ENCODE measurements at places on chromosomes 5 and 9. TPM values are rescaled to one million over a fixed set of nuclear protein-coding genes. Genes with fewer than 3 reads are reported as not detected.

Gene MYOT
- total RNA-seq = not detected

GRCh38 chr5:93590493-93590892 lies 7.5 kb downstream of the NR2F1 start:
- DNase-seq = no peak

DNA sequence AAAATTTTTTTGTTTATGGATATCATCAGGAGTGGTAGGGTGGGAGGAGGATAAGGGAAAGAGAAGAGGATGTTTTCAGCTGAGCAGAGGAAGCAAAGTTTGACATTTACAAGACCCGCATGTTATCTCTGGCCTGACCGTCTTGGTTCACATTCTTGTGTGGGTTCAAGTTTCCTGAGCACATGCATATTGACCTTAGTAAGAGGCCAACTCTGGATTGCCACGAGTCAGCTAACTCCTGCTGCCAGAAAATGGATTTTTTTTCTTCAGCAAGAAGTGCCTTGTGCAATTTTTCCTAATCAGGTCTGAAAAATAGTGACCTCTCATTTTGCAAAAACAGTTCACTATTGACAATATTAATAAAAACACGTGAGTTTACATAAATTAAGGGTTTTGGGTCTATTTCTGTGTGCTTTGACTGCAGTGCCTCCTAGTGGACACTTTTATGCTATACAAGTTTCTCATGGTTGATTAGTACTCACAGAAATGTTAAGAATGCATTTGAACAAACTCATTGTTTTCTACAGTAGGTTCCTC lies 27.1 kb upstream of the BASP1 start:
- peak; percentile 73 for DNase-seq

GRCh38 chr5:129460936-129461710 lies 1.0 kb downstream of the ADAMTS19 start:
- peak; percentile 11 for DNase-seq

- DNase-seq = no peak
Measured at GRCh38 chr5:4941957-4942830, 197.9 kb upstream of the ADAMTS16 start.

Gene NRG2
- 0.52 TPM for total RNA-seq

Gene NDOR1
- 6.2 TPM for total RNA-seq

Gene ITK
- total RNA-seq = not detected

- DNase-seq = peak; percentile 53
Measured at GRCh38 chr5:36417668-36418067, 116.0 kb upstream of the RANBP3L start.

- no peak for DNase-seq
Measured at GRCh38 chr9:25353783-25354182, 324.5 kb downstream of the TUSC1 start.

DNA sequence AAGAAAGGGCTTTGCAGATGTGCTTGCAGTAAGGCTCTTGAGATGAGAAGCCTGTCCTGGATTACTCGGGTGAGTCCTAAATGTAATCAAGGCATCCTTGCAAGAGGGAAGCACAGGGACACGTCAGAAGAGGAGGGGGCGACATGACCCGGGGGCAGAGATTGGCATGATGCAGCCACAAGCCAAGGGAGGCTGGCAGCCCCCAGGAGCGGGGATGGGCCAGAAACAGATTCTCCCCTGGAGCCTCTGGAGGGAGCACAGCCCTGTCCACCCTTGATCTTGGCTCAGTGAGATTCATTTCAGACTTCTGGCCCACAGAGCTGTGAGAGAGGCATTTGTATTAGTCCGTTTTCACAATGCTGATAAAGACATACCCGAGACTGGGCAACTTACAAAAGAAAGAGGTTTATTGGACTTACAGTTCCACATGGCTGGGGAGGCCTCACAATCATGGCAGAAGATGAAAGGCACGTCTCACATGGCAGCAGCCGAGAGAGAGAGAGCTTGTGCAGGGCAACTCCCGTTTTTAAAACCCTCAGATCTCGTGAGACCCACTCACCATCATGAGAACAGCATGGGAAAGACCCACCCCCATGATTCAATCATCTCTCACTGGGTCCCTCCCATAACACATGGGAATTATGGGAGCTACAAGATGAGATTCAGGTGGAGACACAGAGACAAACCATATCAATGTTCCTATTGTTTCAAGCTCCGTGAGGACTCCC lies 76.1 kb downstream of the ADAMTS2 start:
- DNase-seq = no peak

Gene CDH6
- total RNA-seq = 207 TPM

- DNase-seq = peak; percentile 48
Measured at GRCh38 chr5:80871541-80871961, 88.6 kb upstream of the RASGRF2 start.

DNA sequence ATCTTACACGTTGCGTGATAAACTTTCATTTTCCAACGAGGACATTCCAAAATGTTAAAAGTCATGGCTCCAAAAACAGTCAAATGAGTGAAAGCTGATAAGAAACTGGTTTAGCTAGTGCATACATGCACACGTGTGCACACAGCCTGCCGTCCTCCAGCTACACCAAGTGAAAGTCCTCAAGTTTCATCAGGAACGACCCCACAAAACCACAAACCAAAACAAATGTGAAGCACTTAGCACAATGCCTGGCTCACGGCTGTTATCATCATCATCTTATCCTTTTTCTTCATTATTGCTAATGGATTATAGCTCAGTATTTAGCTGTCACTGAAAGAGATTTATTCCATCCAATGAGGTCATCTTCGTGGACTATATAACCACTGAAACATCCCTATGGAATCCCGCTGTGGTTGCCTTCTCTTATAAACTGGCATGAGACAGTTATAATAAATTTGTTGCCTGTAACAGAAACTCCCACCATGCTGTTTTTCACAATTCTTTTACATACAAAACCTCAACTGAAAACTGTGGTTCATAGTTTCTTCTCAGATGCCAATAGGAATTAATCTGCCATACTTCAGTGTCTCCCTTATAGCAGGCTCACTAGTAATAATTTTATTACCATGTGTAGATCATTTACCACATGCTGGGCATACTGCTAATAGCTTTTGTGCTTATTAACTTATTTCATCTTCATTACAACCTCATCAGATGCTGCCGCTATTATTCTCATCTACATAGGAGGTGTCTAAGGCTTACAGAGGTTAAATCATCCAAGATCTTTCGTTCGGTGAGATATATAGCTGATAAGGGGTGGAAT lies 56.1 kb downstream of the SAXO1 start:
- DNase-seq = peak; percentile 13

GRCh38 chr9:6921315-6921714 lies 163.5 kb downstream of the KDM4C start:
- DNase-seq = no peak

Gene KIF20A
- total RNA-seq = 17.9 TPM

DNA sequence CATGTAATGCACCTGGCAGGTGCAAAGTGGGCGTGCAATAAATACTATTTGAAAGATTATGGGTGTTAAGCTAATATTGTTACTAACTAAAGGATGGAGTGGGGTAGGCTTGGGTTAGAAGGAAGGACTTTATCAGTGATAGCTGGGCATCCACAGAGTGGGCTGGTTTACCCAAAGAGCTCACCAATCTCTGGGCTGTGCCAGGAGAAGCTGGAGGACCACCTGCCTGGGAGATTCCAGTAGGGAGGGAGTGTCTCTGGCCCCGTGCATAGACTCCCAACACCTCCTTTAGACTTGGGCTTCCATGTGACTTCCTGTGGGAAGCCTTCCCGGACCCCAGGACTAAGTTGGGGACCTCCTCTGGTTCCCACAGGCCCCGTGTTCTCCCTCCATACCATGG lies 5.6 kb upstream of the URM1 start:
- no peak for DNase-seq

Gene DBH
- not detected for total RNA-seq
